Left ventricle myocardium superior (tissue), 1 donor: ENCODE measurements at places on chromosomes 2 and 18. TPM values are rescaled to one million over a fixed set of nuclear protein-coding genes. Genes with fewer than 3 reads are reported as not detected.

Gene TRIB2
- total RNA-seq = 29.4 TPM

- no peak for DNase-seq
These were observed 69.7 kb upstream of the SULT1C3 start for GRCh38 chr2:108169982-108170625.

DNA sequence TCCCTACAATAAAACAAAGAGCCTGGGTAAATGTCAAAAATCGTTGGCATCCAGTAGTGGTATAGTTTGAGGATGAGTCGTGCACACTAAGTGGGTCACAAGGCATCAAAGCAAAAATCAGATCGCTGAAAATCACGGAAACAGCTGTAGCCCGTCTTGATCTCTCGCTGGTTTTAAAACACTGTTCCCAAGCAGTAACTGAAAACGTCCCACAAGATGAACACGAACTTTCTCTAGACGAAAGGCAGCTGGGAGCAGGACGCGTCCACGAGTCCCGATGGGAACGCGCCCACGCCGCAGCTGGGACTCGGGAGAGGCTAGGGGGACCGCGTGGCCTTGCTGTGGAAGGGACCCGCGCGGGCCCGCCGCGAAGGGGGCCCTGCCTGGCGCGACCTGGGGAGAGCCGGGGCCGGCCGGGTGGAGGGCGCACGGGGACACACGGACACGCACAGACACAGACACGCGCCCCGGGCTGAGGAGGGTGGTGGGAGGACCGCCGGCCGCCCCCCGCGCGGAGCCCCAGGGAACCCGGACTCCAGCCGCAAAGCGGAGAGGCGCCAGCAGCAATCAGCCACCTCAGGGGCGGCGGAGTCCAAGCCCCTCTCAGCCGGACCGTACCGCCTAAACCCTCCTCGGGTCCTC lies 651 bp downstream of the STK17B start:
- DNase-seq = peak; percentile 54

DNA sequence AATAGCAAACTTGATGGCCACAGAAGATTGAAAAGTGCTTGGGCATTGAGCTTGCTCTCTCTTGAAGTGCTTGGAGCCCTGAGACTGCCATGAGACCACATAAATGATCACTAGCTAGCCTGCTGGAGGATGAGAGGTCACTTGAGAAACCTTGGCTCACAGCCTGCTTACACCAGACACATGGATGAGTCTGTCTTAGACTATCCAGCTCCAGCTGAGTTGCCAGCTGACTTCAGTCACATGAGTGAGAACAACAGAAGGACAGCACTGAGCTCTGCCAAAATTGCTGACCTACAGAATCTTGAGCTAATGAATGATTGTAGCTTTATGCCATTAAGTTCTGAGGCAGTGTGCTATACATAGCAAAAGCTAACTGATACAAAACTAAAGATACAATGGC lies 18.1 kb downstream of the NABP1 start:
- DNase-seq = peak; percentile 33

- DNase-seq = no peak
These were observed 18.6 kb downstream of the NRXN1 start for GRCh38 chr2:51013079-51013932.

Gene PLEK
- total RNA-seq = 4.1 TPM

Gene DAW1
- total RNA-seq = not detected

DNA sequence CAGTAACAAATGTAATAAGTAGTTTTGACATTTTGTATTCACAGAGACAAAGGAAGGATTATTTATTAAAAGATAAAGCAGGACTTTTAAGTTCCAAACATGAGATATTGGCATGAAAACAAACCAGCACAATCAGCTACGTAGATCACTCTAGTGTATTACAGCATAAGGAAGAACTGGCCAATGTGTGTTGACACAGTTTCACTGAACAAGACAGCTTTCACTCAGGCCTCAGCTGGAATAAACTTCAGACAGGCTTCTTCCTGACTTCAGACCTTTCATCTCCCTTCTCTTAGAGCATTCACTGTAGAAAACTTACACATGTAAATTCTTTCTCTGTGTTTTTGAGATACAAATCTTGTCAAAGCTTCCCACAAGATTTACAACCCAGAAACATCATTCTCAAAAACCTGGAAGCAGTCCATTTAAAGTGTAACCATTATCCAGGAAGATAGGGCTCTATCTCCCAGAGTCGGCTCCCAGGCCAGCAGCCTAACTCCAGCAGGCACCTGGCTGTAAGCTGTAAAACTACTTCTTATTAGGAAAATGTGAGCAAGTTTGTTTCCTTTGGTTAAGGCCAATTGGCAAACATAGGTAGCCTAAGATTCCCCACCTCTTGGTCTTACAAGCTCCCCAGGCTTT lies 768.3 kb upstream of the CDH7 start:
- no peak for DNase-seq

GRCh38 chr2:34985474-34985873 lies 1370.1 kb upstream of the CRIM1 start:
- DNase-seq = no peak

DNA sequence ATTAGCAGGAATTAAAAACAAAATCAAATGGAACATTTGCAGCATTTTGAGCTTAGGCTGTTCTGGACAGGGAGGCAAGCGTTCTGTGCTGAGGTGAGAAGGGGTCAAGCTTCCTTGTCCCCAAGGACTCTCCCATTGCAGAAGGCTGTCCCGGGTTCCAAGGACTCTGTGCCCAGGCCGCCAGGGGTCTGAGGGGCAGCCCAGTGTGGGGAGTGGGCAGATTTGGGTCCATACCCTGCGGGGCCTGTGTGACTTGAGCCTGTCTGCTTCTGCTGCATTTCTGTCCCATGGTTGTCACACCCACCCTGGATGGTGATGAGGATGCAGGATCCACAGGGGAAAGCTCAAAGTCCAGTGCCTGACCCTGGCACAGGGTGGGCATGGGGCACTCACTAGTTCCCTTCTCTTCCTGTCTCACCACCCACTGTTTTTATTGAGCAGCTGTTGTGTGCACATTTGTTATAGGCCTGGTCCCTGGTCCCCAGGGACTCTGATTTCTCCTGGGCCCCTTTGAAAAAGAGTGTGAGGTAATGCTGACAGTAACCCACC lies 211.4 kb upstream of the HS6ST1 start:
- no peak for DNase-seq

GRCh38 chr2:12178289-12179080 lies 432.1 kb downstream of the LPIN1 start:
- DNase-seq = no peak

GRCh38 chr2:141595316-141595920 lies 535.4 kb downstream of the LRP1B start:
- DNase-seq = no peak
